ENCODE measurements at places on chromosomes 2 and 18.

GRCh38 chr2:16090650-16091575, 150.6 kb downstream of the MYCN start:
- no peak for DNase-seq

DNA sequence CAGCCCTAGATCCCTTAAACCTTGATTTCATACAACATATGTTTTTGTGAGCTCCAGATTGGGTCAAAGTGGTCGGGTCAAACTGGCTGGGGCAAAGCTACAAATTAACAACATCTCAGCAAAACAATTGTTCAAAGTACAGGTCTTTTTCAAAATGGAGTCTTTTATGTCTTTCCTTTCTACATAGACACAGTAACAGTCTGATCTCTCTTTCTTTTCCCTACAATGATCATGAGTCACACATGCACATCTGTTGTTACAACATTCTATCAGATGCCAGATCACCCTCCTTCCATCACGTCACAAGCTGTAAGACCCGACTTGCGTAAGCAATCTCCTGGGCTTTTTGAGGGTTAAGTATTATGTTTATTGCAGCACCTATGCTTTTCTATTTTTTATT, 55.1 kb downstream of the RHOB start:
- DNase-seq: no peak

DNA sequence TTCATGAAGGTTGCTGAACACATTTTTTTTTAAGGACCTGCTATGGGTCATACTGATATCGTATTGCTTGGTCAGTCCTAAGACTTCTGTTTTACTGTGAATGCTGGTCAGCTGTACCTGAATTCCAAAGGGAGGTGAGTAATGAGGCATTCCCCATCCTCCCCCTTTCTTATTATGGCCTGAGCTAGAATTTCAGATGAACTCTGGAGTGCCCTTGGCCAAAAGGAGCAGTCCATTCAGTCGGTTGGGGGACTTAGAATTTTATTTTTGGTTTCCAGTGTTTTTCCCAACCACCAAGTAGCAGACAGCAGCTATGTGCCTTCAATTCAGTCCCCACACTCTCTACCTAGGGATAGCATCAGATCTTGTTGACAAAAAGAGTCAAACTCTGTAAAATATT, 26.9 kb upstream of the PDCL3 start:
- DNase-seq: no peak

GRCh38 chr18:12038639-12039539, 54.8 kb upstream of the ANKRD62 start:
- peak; percentile 87 for DNase-seq

DNA sequence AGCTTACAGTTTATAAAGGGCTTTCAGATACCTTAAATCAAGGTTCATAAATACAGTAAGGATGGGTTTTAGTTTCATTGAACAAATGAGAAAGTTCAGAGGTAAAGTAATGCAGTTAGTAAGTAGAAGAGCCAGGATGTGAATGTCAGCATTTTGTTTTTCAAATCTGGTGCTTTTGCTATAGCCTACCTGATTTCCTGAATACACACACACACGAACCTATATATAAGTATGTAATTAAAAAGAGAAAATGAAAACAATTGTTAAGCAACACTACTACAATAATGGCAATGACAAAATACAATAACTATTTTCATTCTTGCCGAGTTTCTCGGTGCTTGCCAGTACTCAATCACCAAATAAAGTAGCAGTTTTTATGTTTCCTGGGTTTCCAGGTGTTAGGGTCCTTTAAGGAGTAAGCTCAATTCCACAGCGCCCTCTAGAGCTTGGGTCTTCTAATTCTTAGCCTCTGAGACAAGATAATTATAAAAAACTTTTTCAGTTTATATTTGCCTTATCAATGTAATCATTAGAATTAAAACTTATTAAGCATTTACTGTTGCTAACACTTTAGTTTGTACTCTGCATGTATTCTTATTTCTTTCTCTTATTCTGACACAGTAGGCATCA, 512.9 kb upstream of the ACVR2A start:
- no peak for DNase-seq

GRCh38 chr18:13465476-13465875, 246.9 kb downstream of the LDLRAD4 start:
- no peak for DNase-seq

Data from left forelimb (tissue), 1 donor.